ENCODE measurements at places on chromosomes 7 and 10. TPM values are rescaled to one million over a fixed set of nuclear protein-coding genes. Genes with fewer than 3 reads are reported as not detected.
A peak's percentile ranks its signal among the peaks of the same experiment; 100 is the strongest.

DNA sequence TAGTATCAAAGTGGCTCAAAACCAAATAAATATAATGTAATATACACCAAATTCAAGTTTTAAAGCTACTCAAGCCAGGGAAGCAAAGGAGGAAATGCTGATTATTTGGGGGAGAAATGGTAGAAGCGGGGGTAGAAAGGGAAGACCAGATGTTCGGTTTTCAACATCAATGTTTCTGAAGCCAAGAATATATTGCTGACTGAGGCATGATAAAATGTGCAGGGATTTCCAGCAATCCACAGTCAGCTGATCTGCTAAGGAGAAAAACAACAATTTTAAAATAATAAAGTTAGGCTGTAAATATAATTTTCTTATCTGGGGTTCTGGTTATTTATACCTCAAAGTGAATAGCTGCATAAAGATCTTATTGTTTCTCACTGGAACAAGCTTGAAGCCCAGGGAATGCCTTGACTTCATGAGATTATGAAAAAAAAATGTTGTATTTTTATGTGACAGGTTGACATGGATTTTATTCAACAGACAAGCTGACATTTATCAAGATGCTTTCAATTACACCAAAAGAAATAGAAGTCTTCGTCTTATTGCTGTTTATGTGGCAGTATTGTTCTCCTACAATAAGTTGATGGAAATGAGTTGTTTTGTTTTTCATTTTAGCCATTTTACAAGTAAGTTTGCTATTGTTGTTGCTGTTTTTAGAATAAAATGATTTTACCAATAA is 28.6 kb upstream of the BMPER start:
- DNase-seq = no peak

- no peak for DNase-seq
Measured at GRCh38 chr7:149245244-149245643, 5.8 kb downstream of the ZNF212 start.

DNA sequence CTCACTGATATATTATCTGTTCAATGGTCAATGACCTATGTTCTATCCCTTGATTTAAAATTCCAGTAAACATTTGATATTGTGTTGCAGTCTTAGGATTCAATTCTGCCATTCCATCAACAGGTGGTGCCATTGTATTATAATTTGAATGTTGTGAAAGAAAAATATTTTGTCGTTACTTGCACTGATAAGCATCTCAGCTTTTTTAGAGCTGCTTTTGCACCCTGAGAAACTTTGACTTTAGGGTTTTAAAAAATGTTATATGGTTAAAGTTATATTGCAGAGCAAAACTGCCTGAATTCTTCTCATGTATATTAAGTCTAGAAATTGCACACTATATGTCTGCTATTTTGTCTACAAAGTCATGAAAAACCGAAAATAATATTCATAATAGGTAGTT is 18.8 kb upstream of the MINDY3 start:
- DNase-seq = peak; percentile 21

DNA sequence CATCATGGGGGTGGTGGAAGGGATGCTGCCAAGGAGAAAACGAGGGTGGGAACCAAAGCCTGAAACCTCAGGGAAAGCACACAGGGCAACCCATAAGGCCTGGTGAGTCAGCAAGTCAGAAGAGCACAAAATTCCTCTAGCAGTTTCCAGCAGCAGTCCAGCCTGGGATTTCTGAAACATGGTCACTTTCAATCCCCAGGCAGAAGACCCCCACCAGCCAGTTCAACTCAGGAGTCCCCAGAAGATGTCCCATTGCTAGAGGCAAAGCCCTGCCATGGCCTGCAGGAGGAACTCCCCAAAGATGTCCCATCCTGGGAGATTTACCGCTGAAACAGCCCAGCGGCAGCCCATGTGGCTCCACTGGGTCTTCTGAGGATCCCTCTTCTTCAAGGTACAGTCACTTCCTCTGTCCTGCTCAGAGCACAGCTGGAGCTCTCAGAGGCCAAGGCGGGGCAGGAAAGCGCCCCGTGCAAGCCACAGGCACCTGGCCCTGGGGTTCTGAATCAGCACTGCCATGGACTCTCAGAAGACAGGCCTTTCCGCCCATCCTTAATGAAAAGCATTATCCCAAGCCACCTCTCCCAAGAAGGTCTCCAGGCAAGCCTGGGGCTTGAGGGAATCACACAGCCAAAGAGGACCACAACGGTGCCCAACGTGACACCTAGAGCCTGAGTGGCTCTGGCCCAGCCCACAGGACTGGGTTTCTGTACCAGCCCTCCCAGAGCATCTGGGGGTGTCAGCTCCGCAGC is 196.9 kb downstream of the GRID1 start:
- DNase-seq = no peak

GRCh38 chr10:129056734-129057689 is 410.0 kb upstream of the MGMT start:
- DNase-seq = no peak

- DNase-seq = no peak
Measured at GRCh38 chr7:127578711-127579275, 6.6 kb downstream of the GCC1 start.

- DNase-seq = no peak
Measured at GRCh38 chr10:34319197-34319846, 495.8 kb downstream of the PARD3 start.

DNA sequence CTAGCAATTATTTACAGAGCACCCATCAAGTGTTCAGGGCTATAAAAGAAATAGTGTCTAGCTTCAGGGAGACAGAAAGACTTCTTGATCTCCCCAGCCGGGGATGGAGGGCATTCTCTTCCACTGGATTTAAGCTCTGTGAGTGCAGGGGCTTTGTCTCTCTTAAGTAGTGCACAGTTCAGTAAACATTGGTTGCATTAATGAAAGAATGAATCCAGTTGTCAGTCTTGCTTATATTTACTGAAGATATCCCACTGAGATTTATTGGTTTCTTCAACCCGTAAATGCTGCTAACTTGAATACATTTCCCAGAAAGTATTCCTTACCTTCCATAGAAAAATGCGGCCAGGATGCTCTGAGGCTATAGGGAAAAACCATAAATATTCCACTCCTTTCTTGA is 41.9 kb downstream of the AUTS2 start:
- DNase-seq = no peak

The NPFFR1 gene
- 0.12 TPM for polyA plus RNA-seq

The ARHGAP21 gene
- polyA plus RNA-seq = 98.1 TPM

The HECTD2 gene
- 35.3 TPM for polyA plus RNA-seq
